ENCODE measurements at places on chromosomes 7 and 10.

DNA sequence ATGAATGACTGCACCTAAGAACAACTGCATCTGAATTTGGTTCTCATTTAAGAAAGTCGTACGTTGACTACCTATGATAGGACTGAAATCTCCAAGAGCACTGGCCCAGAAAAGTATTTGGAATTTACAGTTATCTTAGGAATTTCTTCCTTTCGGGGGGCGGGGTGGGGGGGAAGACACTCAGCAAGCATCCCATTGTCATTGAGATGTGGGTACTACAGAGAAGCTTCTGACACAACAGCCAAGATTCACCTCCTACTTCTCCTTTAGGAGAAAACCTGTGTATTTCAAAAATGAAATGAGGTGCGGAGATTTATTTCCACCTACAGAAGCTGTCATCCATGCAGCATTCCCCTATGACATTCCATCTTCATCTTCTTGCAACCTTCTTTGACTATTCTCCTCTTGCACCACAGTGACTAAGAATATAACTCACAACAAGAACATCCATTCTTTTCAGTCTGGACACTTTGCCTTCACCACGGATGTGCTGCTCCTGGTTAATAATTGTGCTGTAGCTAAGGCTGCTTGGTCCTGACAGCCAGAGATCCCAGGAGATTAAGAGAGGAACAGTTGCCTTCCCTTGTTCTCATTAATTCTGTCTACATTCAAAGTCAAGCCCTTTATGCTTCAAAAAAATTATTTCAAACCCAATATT lies 98.4 kb upstream of the FRMD4A start:
- no peak for DNase-seq

DNA sequence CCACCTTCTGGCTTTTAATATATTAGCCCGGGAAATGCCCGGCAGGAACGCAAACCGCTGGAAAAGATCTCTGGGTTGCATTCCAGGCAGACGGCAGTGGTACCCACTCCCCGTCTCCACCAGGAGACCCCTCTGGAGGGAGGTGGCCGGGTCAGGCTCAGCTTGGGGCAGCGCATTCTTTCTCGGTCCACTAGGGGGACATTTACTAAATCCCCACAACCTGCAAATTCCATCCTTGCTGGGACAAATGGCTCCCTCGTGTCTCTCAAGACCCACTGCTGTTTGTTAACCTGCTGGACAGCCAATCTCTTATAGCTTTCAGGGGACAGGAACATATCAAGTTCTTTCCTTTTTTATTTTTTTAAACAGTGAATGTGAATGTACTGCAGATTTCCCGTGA lies 45.8 kb upstream of the CARD11 start:
- DNase-seq = no peak

DNA sequence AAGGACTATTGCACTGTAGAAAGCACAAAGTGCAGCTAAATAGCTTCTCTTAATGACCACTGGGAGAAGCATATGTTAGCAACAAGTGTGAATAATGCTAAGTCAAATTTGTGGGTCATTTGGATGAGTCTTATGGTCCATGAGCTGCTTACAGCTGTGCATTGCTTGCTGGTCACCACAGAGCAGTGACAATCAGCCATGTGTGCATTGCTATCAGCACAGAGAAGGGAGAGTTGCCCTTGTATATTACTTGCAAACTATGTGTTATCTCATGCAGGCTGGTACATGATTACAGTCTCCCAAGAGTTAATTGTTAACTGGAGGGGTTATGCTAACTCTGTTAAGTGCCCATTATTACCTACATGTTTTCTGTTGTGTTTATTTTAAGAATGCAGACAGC lies 25.7 kb downstream of the MRPS33 start:
- DNase-seq = no peak

GRCh38 chr10:73959484-73960243 lies 38.3 kb upstream of the VCL start:
- DNase-seq = no peak

GRCh38 chr7:115574681-115575291 lies 455.8 kb downstream of the TFEC start:
- no peak for DNase-seq
